Activated CD4-positive, CD25-positive, alpha-beta regulatory T cell treated with anti-CD3 and anti-CD28 coated beads, Interleukin-2, amount 50 U/mL, for 16 hours (primary cell): ENCODE measurements at places on chromosomes 2 and 18.

DNA sequence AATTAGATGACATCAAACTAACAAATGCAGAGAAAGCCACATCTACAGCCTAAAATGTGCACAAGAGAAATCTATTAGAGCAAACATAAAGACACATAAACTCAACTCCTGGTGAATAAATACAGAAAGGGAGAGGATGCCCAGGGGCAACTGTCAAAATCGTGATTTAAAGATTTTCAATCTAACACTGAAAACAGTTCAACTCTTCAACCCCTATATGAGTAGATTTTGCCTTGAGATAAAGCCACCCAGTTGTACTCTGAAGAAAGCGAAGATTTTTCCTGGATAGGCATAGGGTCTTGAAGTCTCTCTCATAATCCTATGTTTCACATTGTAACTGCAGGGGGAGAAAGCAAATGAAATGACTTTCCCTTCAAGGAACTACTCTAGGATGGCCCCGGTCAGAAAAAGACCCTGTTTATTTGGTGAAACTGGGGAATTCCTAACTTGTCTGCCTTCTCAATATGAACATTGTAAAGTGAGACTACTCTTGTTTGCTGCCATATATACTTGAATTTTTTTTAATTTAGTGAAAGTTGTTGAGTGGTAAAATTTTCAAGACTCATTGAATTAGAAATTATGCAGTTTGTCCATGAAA, 226.7 kb downstream of the ERBB4 start:
- DNase-seq, result no peak

- DNase-seq, result no peak
Observed at GRCh38 chr2:159505196-159505595, 111.2 kb downstream of the BAZ2B start.

- no peak for DNase-seq
Observed at GRCh38 chr2:26380281-26380680, 21.4 kb upstream of the DRC1 start.

DNA sequence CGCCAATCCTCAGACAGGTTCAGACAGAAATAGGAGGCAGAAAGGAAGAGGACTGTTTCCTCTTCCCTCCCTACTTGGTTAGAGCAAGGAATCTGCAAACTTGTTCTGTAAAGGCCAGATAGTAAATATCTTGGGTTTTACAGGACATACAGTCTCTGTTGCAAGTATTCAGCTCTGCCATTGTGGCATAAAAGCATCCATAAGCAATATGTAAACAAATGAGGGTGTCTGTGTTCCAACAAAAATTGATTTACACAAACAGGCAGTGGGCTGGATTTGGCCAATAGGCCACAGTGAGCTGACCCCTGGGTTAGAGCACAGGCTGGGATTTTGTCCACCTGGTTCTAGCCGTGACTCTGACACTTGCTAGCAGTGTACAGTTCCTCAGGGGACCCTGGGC, 89.4 kb downstream of the NRP2 start:
- no peak for DNase-seq

GRCh38 chr2:9985531-9986328, 34.2 kb downstream of the GRHL1 start:
- no peak for DNase-seq

DNA sequence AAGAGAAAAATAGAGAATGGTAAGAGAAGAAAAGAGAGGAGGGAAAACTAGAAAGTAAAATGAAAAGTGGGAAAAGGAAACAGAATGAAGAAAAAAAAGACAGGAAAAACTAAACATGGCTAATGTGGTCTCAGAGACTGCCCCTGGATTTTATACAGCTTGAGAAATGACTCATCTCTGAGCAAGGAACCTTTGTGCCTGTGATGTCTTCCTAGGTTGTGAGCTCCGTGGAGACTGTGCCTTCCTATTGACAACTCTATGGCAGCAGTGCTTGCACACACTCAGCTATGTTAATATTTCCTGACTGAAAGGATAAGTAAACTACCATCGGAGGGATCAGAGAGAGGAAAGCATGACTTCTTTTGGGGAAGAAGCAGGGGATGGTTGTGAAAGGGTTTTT, 203.8 kb downstream of the RDH14 start:
- no peak for DNase-seq

DNA sequence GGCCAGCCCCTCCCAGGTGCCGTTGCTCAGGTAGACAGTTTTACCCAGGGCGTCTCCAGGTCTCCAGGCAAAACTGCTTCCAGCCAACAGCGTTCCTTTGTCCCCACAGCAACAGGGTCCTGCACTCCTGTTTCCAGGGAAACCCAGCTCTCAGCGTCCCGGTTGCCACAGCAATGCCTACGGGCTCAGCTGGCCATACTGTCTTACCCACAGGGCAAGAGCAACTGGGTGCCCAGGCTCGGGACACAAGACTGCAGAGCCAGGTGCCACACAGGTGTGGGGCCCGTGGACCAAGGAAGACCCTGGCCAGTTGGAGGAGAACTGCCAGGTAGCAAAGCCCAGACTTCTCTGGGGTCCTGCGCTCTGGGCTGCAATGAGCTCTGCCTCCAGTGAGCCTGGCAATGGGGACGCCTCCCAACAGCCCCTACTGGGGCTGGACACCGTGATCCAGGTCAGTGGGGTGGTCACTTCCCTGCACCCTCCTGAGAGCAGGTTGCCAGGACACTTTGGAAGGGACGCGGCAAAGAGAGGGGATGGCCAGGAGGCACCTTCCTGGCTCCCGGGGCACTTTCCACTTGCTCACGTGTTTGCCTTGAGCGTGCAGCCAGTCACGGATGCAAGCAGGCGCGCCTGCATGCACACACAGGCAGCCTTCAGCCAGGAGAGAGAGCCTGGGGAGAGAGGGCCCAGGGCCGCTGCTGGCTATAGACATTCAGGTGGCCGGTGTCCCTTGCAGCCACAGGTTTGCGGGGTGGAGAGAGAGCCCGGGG, at the start of gene CROCC2:
TSS of gene CROCC2 (plus strand) at position 196 of the 770 bp plus-strand sequence. CDS start at position 374, 178 bp downstream.
- DNase-seq, result no peak

DNA sequence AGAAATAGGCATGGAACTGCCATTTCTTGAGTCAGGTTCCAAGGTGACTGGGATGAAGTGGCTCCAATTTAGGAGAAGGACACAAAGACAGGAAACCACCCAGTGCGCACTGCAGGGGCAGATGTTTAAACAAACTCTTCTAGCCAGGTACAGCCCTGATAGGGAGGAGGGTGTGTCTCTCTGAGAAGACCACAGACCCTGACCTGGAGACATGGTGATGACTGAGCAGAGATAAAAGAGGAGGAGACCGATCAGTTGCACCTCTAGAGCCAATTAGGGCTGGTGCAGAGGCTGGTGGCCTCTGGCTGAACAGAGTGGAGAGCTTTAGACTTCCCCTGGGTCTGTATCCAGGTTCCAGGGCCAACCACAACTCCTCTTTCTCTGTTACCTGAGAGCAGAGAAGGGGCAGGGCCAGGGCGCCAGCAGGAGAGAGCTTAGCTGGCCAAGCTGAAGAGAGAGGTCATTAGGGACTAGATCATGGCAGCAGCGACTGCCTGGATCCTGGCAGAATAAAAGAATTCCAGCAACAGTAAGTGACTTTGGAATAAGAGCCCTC, 5.4 kb upstream of the SPOPL start:
- DNase-seq, result no peak

DNA sequence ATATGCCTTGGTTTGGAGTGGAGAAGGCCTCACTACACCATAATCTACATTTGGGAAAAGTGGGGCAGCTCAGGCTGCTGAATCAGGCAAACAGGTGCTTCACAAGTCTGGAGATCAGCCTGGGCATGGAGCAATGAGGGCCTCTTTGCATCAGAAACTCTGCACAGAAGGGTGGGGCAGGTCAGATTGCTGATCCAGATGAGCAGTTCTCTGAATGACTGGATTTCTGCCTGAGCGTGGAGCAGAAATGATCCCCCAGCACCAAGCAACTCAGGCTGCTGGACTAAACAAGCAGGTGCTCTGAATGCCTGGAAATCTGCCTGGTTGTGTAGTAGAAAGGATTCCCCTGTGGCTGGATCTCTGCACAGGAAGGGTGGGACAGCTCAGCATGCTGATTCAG, 605.3 kb upstream of the ZNF804A start:
- DNase-seq, result no peak
